ENCODE measurements at places on chromosomes 11 and 22. TPM values are rescaled to one million over a fixed set of nuclear protein-coding genes. Genes with fewer than 3 reads are reported as not detected.

DNA sequence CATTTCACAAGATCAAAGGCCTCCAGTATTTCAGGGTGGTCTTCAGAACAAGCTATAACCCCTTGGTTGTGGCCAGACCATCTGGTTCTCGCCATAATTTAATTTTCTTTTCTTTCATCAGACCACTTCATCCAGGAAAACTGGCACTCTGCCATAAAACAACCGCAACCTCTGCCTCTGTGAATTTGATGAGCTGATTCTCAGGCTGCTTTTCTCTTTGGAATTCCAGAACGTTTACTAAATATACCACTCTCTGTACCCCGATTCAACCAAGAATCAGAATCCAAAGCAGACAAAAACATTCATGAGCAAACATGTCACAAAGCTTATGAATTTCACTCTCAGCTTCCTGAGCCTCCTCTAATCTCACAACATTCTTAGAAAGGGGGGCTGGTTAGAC, 331.8 kb upstream of the SYN3 start:
- DNase-seq = no peak

DNA sequence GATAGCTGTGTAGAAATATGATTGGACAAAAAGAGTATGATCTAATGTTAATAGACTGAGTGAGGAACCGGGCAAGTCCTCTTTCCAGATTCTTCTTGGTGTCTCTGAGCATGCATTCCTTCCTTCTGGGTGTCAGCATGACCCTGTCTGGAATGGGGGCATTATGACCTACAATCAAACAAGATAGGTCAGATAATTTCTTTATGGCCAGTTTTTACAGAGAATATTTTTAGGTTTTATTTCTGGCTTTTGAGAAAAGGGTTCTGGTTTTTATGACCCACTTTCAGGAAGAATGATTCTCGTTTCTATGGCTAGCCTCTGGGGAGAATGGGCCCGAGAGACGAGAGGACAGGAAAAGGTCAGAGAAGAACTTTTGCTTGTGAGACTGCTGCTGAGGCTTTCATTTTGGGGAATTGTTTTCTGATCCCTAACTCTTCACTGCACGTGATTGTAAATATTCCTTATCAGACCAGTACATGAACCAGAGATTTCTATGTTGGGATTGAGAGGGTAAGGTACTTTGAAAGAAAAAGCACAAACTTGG, 383.8 kb downstream of the AASDHPPT start:
- DNase-seq = no peak

- no peak for DNase-seq
Observed at GRCh38 chr22:32024796-32025195, 18.3 kb upstream of the SLC5A1 start.

DNA sequence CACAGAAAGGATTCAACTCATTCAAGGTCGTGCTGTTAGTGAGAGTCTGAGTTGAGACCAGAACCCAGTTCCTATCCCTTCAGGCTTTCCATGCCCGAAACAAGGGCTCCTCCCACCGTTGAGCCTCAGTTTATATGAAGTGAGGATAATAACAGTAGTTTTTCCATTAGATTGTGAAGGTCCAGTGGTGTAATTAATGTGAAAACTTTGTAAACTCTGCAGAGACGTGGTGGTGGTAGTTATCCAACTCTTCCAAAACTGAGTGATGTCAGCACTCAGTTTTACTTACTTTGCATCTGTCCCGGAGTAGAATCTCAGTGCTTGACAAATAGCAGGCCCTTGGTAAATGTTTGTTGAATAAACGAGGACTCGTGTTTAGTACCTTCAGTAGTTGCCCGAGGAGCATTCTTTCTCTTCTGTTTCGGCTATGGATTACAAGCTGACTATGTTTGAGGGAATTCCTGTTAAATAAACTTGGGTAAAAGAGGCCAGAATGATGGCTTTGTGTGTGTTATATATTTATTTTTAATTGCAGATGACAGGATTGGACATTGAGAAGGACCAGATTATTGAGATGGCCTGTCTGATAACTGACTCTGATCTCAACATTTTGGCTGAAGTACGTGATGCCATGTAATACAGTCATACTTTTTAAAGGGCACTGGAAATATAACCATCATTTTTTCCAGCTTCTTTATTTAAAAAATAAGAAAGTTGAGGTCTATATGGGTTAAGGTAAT, 1.0 kb downstream of the REXO2 start:
- no peak for DNase-seq

DNA sequence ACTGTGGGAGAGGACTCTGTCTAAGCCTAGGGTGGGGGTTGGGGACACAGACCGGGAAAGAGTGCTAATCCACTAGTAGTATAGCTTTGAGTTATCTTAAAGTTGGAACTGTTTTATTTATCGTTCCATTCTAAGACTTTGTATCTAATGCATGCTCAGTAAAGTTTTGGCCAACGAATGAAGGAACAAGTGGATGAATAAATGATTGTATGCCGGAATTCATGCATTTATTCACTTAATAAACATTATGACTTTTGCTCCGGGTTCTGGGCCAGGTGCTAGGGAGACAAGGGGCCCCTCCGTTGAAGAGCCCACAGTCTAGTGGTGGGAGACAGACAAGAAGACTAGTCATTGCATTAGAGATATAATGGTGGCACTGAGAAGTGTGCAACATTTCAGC, 645 bp downstream of the RNF121 start:
- DNase-seq = no peak

- no peak for DNase-seq
Observed at GRCh38 chr11:23585416-23586104, 725.3 kb upstream of the CCDC179 start.

GRCh38 chr11:118851970-118852369, 31.7 kb upstream of the CXCR5 start:
- no peak for DNase-seq

DNA sequence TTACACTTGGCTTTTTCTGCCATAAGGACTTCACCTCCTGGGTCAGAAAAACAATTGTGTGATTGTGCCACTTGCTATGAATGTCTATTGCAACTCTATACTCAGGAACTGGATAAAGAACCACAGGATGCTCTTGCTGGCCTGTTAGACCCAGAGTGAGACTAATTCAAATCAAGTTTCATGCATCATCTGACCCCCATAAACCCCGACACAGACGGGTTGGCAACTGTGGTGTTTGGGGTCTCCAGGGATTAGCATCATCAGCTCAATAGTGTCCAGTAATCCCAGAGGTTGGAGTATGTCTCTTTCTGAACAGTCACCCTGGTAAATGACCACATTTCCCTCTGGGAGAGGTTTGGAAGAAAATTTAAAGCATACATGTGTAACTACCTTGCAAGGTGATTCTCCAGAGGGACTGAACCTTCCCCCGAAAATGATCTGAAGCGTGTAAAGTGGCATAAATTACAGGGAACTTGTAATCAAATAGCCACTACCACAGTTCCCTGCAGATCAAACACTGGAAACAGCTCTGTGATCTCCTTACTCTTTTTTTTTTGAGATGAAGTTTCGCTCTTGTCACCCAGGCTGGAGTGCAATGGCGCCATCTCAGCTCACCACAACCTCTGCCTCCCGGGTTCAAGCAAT, 1097.6 kb downstream of the TBC1D22A start:
- DNase-seq = no peak

GRCh38 chr11:11243590-11244469, 109.2 kb downstream of the CSNK2A3 start:
- DNase-seq = no peak

DNA sequence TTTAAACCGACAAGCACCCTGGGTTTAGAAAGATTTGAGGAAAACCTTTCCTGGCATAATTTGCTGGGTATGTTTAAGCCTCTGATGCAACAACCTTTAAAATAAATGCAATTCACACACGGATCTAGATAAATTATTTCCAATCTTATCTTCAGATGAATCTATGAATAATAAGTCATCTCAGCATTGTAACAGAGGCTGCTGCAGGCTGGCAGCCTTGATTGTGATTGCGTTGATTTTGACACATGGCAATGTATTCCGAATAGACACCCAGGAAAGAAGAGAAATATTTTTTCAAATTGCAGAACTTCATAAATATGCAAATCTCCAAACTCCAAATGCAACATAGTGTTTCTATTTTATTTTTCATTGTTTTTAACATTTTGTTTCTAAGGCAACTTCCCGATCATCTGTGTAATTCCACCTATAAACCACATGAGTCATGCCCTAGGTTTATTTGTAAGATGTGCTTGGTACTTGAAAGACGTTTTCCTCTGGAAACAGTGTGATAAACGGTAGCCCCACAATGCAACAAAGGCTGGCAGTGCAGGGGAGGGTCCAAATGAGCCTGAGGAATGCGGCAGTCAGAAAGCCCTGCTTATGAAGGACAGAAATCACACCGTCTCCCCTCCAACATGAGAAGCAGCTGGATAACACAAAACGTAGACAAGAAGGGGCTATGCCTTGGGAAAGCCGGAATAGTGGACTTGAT, 359.0 kb downstream of the BRD1 start:
- no peak for DNase-seq

DNA sequence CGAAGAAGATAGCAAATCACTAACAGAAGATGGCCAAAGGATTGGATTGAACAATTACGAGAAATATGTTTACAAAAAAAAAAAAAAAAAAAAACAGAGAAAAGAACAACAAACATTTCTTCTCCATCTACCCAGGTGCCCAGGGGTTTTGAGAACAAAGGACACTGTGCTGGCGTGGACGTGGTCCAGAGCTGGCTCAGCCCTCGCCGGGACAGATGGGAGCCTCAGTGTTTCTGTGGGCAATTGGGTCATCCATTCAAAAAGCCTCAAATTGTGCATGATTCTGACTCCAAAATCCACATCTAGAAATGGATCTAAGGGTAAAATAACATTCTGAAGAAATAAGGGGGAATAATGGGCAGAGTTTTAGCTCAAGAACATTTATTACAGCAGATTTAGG, 63.1 kb downstream of the DHCR7 start:
- no peak for DNase-seq

DNA sequence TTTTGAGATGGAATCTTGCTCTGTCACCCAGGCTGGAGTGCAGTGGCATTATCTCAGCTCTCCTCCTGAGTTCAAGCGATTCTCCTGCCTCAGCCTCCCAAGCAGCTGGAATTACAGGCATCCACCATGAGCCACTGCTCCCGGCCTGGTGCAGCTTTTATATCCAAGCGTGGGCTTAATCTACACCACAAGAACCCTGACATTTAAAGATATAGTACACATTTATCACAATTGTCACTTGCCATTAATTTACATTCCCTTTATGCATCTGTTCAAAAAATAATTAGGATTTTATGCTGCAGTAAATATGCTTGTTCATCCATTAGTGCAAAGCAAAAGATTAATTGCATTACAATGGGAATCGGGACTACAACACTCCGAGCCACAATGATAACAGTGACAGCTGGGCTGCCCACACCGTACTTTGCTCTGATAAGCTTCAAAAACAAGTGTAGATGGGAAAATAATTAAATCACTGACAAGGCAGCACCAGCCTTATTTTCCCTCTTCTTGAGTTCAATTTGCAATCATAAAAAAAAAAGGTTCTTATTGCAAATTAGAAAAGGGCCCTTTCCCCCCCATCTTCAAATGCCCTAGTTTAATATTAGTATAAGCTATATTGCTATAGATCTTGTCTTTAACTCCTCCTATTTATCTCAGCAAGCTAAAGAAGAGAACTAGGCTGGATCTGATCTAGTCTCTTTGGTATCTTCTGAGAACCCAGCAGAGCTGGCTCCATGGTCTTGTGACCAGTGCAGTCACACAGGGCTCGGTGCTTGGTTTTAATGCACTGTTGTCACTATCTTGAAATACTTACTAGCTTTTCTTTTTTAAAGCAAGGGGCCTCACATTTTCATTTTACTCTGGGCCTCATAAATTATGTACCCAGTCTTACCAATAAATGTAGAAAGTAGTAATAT, 206.2 kb upstream of the LRRC4C start:
- no peak for DNase-seq

DNA sequence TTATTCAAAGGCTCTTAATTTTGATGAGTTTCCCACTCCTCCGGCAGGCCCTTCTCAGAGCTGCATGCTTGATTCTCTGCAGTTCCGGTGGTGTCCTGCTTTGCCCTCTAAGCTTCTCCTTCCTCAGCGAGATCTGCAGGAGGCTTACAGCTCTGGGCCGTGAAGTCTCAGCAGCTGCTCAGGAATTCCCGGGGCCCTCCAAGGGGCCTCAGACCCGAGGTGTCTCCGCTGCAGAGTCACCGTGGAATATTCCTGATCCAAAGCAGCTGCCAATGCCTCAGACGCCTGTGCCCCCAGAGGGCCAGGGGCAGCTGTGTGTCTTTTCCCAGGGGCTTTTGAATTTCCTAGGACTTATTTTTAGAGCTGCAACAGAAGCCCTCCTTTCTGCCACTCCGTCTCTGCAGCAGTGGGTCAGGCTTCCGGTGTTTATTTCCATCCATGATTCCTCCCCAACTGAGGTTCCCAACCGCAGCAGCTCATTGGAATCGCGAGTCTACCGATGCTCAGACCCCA, 37.2 kb downstream of the RPS6KA4 start:
- DNase-seq = no peak

DNA sequence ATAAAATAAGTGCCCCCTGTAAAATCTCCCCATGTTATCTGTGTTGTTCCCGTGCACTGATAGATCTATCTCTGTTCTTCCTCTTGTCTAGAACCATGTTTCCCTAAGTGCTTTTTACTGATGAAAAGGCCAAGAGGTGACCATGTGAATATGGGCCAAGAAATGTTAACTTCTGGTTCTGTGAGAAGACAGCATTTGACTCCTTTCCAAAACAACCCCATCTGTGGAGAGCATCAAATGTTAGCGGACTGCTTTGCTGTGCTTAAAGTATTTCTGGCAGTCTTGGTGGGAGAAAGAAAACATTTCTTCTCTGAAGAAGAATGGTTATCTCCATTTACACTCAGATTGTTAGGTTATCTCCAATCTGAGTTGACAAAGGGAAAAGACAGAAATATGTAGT, 58.6 kb upstream of the GUCY1A2 start:
- DNase-seq = no peak

- DNase-seq = no peak
Observed at GRCh38 chr11:91230647-91231046, 994.0 kb upstream of the FAT3 start.

GRCh38 chr22:49205483-49205800, 622.2 kb downstream of the BRD1 start:
- DNase-seq = no peak

P2RY6 gene
- total RNA-seq = 7.7 TPM

CSF2RB gene
- total RNA-seq = 13.0 TPM

GALNT18 gene
- 57.8 TPM for total RNA-seq

OR51D1 gene
- not detected for total RNA-seq

SVIP gene
- 8.5 TPM for total RNA-seq

OR5M3 gene
- not detected for total RNA-seq

PLEKHB1 gene
- total RNA-seq = 7.9 TPM

All from thoracic aorta (tissue), 2 donors.